ENCODE measurements at places on chromosomes 4 and X. TPM values are rescaled to one million over a fixed set of nuclear protein-coding genes. Genes with fewer than 3 reads are reported as not detected.

Gene RGN
- 0.88 TPM for total RNA-seq

Gene KIT
- total RNA-seq = 9.3 TPM

Gene FAM156B
- 6.7 TPM for total RNA-seq

Gene RASGEF1B
- 24.5 TPM for total RNA-seq

Gene ASB9
- 1.8 TPM for total RNA-seq

Gene MRPL1
- 42.3 TPM for total RNA-seq

Gene MAGEA9B
- not detected for total RNA-seq

Gene ZCCHC18
- total RNA-seq = 0.98 TPM

Gene FRMD7
- not detected for total RNA-seq

Gene CCDC110
- 3.6 TPM for total RNA-seq

Gene KANTR
- total RNA-seq = 8.0 TPM

Gene TNIP2
- total RNA-seq = 43.6 TPM

Gene TEX11
- total RNA-seq = 0.94 TPM

Gene RBM46
- total RNA-seq = not detected

Gene STATH
- not detected for total RNA-seq

Gene SHROOM3
- 160 TPM for total RNA-seq

Gene HHIP
- 5.9 TPM for total RNA-seq

Gene WAS
- total RNA-seq = 4.9 TPM

Gene PPP1R2C
- not detected for total RNA-seq

Gene JADE3
- 8.0 TPM for total RNA-seq

Gene RHOXF2
- 0.25 TPM for total RNA-seq

Gene HMX1
- total RNA-seq = not detected

Gene SMARCA1
- total RNA-seq = 3.0 TPM

Gene MGAT4D
- total RNA-seq = not detected

Gene RTL3
- total RNA-seq = not detected

Gene ING2
- 11.0 TPM for total RNA-seq

Gene RIPPLY1
- not detected for total RNA-seq

Gene CFI
- 1.6 TPM for total RNA-seq

Gene RHOXF1
- not detected for total RNA-seq

Gene SPACA5
- not detected for total RNA-seq

Gene LRIT3
- total RNA-seq = 0.15 TPM

Gene YY2
- 1.5 TPM for total RNA-seq

Gene PPBP
- not detected for total RNA-seq

Gene FHDC1
- total RNA-seq = 14.0 TPM

Gene HPGDS
- total RNA-seq = 1.5 TPM

Gene BCORL1
- 8.3 TPM for total RNA-seq
